AG09309 (cell line): ENCODE measurements at places on chromosomes 16 and 17.

DNA sequence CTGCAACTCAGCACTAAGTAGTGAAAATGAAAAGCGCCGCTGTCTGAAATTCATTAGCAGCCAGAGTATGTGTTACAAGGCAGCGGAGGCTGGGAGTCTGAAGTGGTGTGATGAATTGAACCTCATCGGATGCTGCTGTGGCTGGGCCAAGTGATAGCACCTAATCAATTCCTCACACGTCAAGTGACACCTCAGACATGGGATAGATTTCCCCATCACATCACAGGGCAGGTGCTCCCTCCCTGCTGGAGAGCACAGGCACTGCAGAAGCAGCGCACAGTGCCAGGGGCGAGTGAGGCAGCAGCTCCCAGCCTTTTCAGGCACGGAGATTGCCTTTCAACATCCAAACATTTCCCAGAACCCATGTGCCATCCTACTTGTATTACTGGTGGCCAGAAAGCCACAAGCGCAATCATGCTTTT, 32.2 kb downstream of the DRC3 start:
- no peak for DNase-seq

GRCh38 chr16:58037365-58038057, 12.0 kb downstream of the MMP15 start:
- DNase-seq: no peak

DNA sequence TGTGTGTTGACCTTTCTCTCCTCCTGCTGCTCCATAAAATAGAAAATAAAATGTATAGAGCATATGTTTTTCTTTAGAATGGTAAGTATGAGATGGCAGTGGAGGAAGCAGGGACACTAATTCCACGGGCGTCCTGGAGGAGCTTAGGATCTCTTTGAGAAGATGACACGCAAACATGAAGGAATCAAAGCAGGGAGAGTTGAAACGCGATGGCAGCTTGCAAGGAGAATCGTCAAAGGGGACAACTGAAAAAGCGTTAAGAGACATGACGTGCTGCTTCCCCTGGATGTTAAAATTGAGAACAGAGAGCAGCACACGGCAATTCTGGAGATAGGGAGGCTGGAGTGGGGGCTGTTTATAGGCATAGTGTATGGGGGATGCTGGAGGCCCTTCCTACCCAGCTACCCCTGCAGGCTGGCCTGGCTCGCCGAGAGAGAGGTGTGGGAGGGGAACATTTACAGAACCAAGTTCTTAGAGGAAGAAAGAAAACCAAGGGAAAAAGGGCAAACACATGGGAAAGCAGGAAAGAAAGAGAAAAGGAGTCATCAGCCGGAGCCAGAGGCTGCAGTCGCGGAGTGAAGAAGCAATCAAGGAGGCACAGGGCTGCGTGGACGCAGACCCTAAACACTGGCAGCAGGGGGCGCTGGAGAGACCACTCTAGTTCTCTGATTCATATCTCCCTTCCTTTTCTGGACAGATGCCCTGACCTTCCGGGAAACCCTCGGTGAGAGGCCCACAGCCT, 55.8 kb downstream of the MYH13 start:
- no peak for DNase-seq

GRCh38 chr17:31299624-31300023, 2.6 kb upstream of the OMG start:
- no peak for DNase-seq

- DNase-seq: no peak
Measured at GRCh38 chr17:19388791-19389785, 2.1 kb upstream of the MFAP4 start.

GRCh38 chr17:73288534-73289302, 23.1 kb downstream of the CDC42EP4 start:
- no peak for DNase-seq

DNA sequence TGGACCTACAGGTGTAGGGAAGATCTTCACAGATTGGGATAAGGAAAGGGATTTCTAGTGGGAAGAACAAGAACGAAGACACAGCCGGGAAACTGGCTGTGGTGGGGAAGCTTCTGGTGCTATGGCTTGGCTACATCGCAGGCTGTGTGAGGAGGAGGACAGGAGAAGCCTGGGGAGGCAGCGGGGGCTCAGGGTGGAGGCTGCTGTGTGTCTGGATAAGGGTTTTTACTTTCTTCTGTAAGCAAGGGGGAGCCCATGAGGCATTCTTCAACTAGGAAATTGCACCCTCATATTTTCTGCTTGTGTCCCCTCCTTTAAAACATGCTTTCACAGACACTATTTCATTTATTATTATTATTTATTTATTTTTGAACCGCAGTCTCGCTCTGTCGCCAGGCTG, 2.9 kb upstream of the RHBDF2 start:
- no peak for DNase-seq

- no peak for DNase-seq
Measured at GRCh38 chr17:1271441-1271840, 1.2 kb downstream of the BHLHA9 start.
